ENCODE measurements at places on chromosomes 6 and 20. TPM values are rescaled to one million over a fixed set of nuclear protein-coding genes. Genes with fewer than 3 reads are reported as not detected.

DNA sequence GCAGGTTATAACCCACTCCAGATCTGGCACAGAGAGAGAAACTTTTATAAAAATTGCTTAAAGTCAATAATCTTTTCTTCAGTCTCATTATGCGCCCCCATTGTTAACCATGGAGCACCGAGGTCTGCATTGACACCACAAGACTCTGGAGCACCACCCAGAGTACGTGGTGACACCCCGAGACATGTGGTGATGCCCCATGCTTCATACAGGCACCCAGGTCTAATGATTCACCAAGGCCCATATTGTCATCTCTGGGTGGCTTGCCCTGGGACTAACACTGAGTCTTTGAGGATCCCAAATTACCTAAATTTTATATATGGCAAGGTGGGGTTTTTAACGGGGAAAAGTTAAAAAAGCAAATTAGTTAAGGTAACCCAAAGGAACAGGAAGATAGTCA lies 31.1 kb downstream of the CD109 start:
- no peak for DNase-seq

- no peak for DNase-seq
These were observed 258.0 kb downstream of the KHDC1L start for GRCh38 chr6:72967329-72967728.

TMEM30A gene
- total RNA-seq = 102 TPM

MAD2L1BP gene
- total RNA-seq = 26.7 TPM

- DNase-seq = no peak
These were observed 791.1 kb downstream of the MAFB start for GRCh38 chr20:39897781-39898466.

- DNase-seq = no peak
These were observed 143.5 kb downstream of the ZFP64 start for GRCh38 chr20:52047811-52048764.

SLC29A1 gene
- 142 TPM for total RNA-seq

VSTM2L gene
- total RNA-seq = 11.1 TPM

DNA sequence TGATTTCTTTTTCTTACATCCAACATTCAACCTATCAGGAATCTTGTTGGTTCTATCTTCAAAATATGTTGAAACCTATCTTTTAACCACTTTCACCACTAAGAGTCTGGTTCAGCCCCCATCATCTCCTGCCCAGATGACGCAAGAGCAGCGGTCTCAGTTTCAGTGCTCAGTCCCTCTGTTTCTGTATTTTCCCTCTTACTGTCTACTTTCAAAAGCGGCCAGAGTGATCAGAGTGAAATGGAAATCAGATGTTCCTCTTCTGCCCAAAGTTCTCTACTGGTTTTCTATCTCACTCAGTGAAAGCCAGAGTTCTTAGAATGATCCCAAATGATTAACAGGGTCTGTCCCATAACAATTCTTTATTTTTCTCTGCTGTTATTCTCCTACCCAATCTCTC lies 147.9 kb upstream of the PDE7B start:
- DNase-seq = no peak

DNA sequence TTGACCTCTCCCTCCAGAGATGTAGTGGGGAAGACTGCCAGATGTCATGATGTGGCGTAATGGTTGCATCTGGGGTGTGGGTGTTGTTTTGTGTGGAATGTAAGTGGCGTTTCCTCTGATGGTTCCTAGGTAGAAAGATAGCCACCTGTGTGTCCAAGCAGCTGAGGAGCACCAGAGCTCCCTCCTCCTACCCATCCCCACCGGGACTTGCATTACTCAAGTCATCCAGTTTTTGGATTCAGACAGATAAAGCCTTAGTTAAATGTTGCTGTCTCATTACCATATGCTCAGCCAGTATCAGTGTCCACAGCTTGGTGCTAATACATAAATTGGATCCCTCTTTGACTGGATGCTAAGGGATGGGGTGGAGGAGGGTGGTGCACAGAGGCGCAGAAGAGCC lies 282.3 kb downstream of the TBC1D7 start:
- DNase-seq = no peak

- DNase-seq = no peak
These were observed 256.4 kb upstream of the MARCKS start for GRCh38 chr6:113600551-113601339.

GRCh38 chr6:82866446-82866845 lies 199.2 kb downstream of the UBE3D start:
- DNase-seq = no peak

DNA sequence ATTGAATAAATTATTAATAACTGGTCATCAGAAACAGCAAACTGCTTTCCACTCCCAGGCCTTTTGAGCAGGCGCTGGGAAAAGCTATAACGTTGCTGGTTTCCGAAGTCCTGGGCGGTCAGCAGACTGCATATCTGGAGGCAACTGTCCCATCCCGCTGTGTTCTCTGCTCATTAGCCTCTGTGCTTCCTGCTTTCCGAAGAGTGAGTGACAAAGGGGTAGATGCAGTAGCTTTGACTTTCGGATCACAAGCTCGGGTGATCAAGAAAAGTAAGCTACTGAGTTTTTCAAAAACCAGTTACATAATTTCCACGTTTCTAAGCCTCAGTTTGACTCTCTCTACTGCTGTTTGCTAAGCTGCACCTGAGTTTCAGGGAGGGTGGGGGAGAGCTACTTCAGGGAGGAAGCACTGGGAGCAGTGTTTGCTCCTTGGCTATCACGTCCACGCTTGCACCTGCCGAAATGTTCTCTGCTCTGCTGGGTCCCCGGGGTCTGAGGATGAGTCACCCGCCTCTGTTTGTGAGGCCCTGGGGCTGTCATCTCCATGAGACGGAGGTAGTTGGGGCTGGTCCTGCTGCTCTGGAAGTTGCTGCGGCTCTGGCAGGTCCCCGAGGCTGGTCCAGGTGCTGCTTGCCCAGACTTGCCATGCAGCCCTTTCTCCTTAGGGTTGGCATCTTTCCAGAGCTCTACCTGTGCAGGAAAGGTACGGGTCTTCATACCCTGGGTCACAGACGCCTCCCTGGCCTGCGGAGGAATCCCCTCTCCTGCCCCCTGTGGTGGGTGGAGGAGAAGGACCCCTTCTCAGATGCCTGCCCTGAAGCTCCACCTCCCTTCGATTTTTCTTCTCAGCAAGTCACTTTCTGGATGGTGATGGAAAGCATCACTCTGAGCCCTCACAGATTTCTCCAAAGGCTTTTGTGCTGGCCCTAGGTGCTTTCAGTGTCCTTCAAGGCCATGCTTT lies 220.0 kb downstream of the QKI start:
- no peak for DNase-seq

GRCh38 chr6:136226674-136227377 lies 23.3 kb downstream of the MTFR2 start:
- DNase-seq = no peak

GRCh38 chr6:27176096-27176495 lies 71.4 kb upstream of the PRSS16 start:
- no peak for DNase-seq

GRCh38 chr6:4736371-4736873 lies 39.8 kb upstream of the CDYL start:
- no peak for DNase-seq

DNA sequence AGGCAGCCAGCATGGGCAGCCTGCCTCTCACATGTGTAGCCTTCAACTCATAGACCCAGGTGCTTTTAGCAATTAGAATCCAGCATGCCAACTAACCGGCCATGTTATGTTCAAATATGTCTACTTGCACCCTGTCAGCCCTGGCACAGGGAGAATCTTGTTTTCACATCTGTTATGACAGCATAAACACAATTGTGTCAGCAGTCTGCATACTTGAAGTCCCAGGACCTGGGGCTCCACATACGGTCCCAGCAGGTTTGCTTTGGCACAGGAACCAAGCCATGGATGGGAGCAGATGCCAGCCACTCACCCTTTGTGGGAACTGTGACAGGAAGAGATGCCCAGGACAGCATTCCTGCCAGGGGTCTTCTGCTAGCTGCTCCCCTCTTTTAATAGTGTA lies 67.2 kb upstream of the SYNDIG1 start:
- peak; percentile 53 for DNase-seq

SGK1 gene
- total RNA-seq = 52.8 TPM

GATA5 gene
- total RNA-seq = 0.46 TPM

- DNase-seq = no peak
These were observed 604 bp upstream of the RAB5IF start for GRCh38 chr20:36604952-36605398.

- DNase-seq = no peak
These were observed 1.2 kb downstream of the FOXA2 start for GRCh38 chr20:22582964-22583772.

DNA sequence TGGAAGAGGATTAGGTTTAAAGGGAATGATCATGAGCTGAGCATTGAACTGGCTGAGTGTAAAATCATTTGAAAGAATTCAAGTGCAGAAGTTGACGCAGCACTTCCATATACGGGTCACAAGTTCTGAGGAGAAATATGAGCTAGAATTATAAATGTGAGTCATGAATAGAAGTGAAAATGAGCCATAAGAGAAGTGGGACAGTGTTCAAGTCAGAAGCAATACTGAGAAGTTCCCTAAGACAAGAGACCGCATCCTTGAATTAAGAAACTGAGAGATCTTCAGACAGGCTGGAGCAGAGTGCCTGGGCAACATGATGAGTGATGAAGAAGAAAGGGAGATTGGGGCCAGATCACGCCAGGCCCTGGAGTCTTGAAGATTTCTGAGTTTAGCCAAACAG lies 209.7 kb downstream of the TBX18 start:
- no peak for DNase-seq

DNA sequence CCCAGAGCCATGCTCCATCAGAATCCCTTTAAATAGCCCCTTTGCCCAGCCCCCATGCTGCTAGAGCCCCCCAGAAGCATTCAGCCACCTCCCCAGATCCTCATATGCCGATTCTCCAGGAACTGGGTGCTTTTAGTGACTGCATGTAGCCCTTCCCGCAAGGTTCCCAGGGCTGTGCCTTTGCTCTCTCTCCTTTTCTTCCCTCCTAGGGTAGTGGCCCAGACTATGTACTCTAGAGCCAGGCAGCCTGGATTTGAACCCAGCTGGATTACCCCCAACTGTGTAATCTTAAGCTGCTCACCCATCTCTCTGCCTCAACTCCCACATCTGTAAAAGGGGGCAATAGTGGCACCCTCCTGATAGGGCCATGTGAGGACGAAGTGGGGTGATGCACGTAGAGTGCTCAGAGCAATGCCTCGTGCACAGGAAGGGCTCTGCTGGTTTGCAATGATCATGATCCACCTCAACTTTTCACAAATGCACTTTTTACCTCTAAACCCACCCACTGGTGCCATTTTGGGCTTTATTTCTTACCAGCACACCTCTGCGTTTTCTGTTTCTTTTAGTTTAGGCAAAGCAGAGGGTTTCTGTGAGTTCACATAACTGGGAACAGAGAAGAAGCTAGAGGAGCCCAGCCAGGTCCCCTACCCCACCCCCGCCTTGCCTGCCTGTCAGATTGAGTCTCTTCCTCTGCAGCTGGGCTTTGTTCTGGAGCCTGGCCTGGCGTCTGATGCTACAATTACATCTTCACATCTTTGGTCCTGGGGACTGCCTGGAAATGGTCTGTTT lies 396.5 kb downstream of the RNGTT start:
- DNase-seq = peak; percentile 91

DNA sequence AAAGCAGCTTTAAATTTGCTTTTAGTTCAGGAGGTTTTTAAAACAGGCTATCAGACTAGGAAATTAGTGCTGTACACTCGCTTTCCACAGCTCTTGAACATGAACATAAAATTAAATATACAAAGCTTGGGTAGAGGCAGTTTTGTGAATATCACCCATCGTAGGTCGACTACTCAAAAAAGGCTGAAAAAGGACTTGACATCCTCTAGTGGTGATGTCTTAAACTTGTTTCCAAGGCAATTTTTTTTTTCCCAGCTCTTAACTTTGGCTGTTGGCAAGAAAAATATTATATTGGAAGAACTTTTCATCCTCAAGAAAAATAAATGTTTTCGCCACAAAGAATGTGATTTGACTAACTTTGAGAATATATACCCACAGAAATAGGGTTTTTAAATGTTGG lies 2.9 kb downstream of the MAP7 start:
- no peak for DNase-seq

TBXT gene
- total RNA-seq = not detected

DNA sequence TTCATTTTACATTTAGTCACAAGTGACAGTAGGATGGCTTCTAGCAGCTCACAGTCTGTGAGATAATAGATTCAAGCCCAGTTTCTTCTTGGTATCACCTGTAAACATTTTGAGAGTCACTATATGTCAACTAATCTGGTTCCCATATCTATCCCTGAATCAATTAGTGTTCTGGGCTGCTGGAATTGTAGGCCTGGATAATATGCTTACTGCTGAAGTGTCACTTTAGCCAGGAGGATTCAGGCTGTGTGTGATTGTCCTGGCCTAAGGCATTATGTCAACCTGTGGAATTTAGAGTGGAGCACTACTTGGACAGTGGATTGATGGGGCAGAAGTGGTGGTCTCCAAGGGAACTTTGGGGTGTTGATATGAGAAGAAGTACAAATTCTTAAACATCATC lies 1071.8 kb upstream of the CITED2 start:
- DNase-seq = no peak

All from esophagus muscularis mucosa (tissue), 4 donors.